Activated T-helper 17 cell treated with anti-CD3 and anti-CD28 coated beads, Interleukin-2, amount 50 U/mL, for 72 hours (primary cell): ENCODE measurements at places on chromosomes 4 and X.
A peak's percentile ranks its signal among the peaks of the same experiment; 100 is the strongest.

GRCh38 chr4:25043548-25043947, 12.8 kb upstream of the LGI2 start:
- ATAC-seq, result no peak

DNA sequence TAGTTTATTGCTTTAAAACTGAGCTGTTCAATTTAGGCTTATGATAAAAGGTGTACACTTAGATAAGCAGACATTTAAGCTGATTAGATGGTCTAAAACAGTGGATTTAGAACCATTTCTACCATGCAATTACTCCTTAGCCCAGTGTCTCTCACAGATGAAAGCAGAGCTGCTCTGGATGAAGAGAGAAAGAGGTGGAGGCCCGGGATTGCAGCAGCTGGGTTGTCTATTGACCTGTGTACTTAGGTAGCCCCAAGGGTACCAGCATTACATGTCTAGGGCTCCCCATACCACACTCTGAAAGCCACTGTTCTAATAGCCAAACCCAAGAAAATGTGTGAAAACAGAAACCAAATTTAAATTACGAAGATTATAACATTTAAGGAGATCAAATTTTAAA, 86.0 kb upstream of the GIMD1 start:
- no peak for ATAC-seq

DNA sequence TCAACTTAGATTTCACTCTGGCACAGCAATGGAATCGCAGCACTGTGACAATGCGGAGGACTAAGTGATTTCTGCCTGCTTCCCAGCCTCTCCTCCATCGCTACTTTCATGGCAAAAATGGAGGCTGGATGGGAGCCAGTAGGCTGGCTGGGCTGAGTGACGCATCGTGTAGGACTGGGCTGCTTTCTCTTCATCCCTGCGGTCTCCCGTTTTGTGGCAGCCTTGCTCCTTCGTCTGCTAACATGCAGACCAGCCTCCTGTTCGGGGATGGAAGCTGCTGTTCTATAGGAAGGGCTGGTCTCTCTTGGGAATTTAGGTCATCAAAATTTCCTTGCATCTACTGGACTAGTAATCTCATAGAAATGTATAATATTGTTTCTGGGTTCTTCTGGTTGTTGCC, 15.8 kb upstream of the RGS12 start:
- no peak for ATAC-seq

GRCh38 chr4:31737419-31737818, 1017.2 kb downstream of the PCDH7 start:
- ATAC-seq, result no peak

DNA sequence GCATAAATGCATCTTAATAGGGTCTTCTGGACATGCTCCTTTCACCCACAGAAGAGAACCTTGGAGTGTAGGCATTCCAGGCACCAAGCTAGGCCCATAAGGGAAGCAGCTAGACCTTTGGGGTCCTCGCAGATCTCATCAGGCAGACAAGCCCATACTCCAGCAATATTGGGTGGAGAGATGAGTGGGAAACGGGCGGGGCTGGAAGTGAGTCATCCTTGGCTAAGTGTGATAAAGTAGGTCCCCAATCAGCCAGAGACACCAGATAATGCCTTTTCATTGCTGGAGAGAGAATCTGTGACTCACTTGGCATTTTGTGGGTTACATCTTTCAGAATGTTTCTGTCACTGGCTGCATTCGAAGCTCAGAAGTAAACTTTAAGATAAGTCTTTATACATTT, 133.3 kb upstream of the MBNL3 start:
- ATAC-seq, result peak; percentile 99

DNA sequence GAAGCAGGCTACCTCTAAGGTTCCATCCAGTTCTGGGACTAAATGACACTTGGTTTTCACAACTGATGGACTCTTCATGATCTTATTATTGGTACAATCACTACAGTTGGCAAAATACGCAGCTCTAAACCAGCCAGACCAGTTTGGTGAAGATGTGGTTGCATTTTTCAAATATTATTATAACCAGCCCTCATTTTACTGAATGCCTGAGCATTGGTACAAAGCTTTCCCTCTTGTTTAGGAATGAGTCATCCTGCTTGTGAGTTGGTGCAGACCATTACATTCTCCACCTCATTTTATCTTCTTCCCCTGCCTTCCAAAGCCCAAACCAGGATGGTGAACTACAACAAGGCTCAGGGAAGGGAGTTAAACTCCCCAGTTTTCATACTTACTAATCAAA, 223.1 kb downstream of the KDR start:
- ATAC-seq, result no peak

GRCh38 chr4:180571516-180572055, 1671.6 kb upstream of the TENM3 start:
- ATAC-seq, result no peak

DNA sequence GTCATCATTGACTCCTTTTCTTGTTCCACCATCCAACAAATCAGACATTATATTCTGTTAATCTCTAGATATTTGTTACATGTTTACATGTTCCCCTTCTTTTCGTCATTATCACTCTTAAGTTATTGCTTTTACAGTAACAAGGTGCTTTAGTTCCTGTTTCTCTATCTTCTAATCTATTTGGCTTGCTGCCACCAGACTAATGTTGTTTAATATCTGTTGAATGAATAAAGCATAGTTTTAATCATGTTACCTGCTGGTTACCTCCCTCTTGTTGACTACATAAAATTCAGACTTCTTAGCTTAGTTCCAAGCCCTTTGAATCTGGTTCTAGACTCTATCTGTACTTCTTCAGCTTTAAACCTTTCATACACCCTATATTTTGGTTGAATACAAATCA, 129.8 kb upstream of the TRIM2 start:
- no peak for ATAC-seq

DNA sequence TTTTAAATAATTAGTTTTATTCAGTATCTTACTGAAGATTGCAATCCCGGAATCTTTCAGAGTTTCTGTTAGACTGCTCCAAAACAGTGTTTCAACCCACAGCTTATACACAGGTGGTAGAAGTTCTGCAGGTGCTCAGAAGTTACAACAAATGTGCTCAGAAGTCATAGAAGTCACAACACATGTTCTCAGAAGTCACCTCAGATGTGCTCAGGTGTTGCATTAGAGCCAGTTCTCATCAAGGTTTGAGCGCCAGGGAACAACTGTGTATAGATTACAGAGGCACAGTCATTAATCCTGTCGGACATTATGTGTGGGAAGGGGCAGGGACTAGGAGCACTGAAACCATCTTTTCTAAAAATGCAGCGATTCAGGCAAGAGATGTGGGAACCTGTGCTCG, 124.5 kb downstream of the ARSF start:
- no peak for ATAC-seq
